ENCODE measurements at places on chromosomes 5 and 9. TPM values are rescaled to one million over a fixed set of nuclear protein-coding genes. Genes with fewer than 3 reads are reported as not detected.

DNA sequence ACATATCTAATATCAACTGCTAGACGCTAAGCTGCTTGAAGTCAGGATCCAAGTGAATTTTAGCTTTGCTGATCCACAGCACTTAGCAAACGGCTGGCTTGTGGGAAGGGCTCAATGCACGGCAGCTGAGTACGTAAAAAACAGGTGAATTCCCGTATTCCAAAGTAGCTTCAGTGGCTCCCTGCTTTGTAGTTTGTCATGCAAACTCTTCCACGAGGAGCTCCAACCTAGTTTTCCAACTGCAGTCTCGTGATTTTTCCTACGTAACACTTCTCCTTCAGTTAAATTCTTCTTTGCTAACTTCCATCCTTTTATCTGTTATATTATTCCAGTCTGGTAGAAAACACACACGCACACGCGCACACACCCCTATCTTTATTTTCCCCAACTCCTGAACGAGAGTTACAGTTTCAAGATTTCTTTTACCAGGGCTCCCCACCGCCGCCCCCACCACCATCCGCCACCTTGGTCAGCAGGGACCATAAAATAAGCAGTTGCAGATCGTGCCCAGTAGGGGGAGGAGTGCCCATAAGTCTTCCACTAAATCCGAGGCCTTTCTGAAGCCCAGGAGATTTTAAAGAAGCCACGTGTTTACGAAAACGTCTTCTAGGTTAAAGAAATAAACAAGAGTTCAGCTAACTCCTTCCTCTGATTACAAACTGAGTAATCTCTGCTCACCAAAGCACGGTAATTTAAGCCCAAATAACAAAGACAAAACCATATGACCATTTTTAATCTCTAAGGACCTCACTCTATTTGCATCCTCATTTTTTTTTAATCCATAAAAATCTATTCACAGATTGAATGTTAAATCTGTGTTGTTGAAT is 34.8 kb upstream of the TRIO start:
- DNase-seq = peak; percentile 65
- H3K27me3 ChIP-seq = no peaks in the 10 kb centered on the region
- no peaks in the 10 kb centered on the region for H3K4me1 ChIP-seq
- no peak overlapping the region for H3K27ac ChIP-seq

- no peak overlapping the region for H3K4me3 ChIP-seq
- H3K36me3 ChIP-seq = no peaks in the 10 kb centered on the region
- no peaks in the 10 kb centered on the region for H3K27me3 ChIP-seq
- no peak for DNase-seq
- H3K4me1 ChIP-seq = peaks cover 14% of the 10 kb centered on the region
- no peak overlapping the region for H3K27ac ChIP-seq
These were observed 16.2 kb downstream of the ARL15 start for GRCh38 chr5:54294097-54294667.

The TAF11L10 gene
- not detected for total RNA-seq

GRCh38 chr9:127926906-127927200 is 3.7 kb downstream of the PIP5KL1 start:
- peaks cover 17% of the 10 kb centered on the region for H3K4me1 ChIP-seq
- no peak for DNase-seq
- H3K36me3 ChIP-seq = no peaks in the 10 kb centered on the region

DNA sequence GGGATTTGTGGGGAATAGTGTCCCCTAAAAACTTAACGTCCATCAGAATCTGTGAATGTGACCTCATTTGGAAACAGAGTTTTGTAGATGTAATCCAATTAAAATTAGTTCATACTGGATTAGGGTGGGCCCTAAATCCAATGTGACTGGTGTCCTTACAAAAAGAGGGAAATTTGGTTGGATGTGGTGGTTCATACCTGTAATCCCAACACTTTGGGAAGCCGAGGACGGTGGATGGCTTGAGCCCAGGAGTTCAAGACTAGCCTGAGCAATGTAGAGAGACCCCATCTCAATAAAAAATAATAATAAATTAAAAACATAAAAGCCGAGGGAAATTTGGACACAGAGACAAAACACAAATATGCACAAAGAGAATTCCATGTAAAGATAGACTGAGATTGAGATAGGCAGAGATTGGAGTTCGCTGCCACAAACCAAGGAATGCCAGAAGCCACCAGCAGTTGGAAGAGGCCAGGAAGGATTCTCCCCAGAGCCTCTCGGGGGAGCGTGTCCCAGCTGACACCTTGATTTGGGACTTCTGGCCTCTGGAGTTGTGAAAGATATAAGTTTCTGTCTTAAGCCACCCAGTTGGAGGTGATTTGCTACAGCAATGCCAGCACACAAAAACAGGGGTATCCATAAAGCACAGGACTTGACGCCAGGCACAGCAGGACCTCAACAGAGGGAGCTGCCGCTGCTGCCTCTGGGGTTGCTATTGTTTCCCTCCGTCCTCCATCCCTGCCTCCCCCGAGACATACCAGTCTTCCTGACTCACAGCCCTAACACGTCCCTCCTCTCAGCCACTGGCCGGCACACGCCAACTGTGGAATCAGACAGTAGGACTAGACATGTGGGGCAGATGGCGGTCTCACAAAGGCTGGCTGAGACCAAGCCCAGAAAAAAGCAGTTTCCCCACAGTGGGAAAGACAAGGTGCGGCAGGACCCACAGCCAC is 73.8 kb upstream of the IL17B start:
- H3K27me3 ChIP-seq = no peaks in the 10 kb centered on the region
- DNase-seq = no peak
- no peaks in the 10 kb centered on the region for H3K4me1 ChIP-seq
- H3K36me3 ChIP-seq = no peaks in the 10 kb centered on the region

GRCh38 chr9:130693101-130693425 is 517 bp upstream of the EXOSC2 start:
- H3K4me1 ChIP-seq = peaks cover 5% of the 10 kb centered on the region
- H3K27me3 ChIP-seq = no peaks in the 10 kb centered on the region
- no peak for DNase-seq
- H3K27ac ChIP-seq = no peak overlapping the region
- H3K36me3 ChIP-seq = peaks cover 13% of the 10 kb centered on the region

- no peak overlapping the region for H3K4me3 ChIP-seq
- H3K27me3 ChIP-seq = no peaks in the 10 kb centered on the region
- peaks cover 2% of the 10 kb centered on the region for H3K4me1 ChIP-seq
- H3K36me3 ChIP-seq = no peaks in the 10 kb centered on the region
- H3K27ac ChIP-seq = no peak overlapping the region
- no peak for DNase-seq
These were observed 371.2 kb downstream of the NFIB start for GRCh38 chr9:13942695-13943094.

The CWC27 gene
- total RNA-seq = 43.4 TPM

GRCh38 chr9:119218293-119218692 is 150.9 kb downstream of the BRINP1 start:
- peaks cover 3% of the 10 kb centered on the region for H3K4me1 ChIP-seq
- H3K27ac ChIP-seq = no peak overlapping the region

The QRFP gene
- not detected for total RNA-seq

The PTTG1 gene
- total RNA-seq = 229 TPM

GRCh38 chr5:168883281-168883741 is 304.1 kb upstream of the PANK3 start:
- peaks cover 5% of the 10 kb centered on the region for H3K4me1 ChIP-seq
- H3K27ac ChIP-seq = no peak overlapping the region
- H3K27me3 ChIP-seq = no peaks in the 10 kb centered on the region
- no peaks in the 10 kb centered on the region for H3K36me3 ChIP-seq
- DNase-seq = no peak

DNA sequence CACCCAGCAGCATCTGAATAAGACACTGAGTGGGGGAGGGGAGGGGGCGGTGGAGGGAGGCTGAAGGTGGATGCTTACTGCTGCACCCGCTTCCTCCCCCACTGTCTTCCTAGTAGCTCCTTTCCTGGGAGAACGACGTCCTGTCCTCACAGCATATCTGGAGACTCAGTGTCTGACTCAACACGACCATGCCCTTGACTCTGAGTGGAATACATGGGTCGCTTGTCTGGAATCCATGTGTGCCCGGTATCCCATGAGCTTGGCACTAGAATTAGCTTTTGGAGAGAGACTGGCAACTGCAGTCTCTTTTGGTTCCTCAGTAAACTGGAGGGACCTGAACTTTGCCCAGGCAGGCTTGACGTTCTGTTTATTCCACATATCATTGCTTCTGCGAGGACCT is 125.4 kb upstream of the FAM120A start:
- H3K4me1 ChIP-seq = no peaks in the 10 kb centered on the region
- H3K27ac ChIP-seq = no peak overlapping the region
- DNase-seq = no peak
- H3K27me3 ChIP-seq = no peaks in the 10 kb centered on the region

DNA sequence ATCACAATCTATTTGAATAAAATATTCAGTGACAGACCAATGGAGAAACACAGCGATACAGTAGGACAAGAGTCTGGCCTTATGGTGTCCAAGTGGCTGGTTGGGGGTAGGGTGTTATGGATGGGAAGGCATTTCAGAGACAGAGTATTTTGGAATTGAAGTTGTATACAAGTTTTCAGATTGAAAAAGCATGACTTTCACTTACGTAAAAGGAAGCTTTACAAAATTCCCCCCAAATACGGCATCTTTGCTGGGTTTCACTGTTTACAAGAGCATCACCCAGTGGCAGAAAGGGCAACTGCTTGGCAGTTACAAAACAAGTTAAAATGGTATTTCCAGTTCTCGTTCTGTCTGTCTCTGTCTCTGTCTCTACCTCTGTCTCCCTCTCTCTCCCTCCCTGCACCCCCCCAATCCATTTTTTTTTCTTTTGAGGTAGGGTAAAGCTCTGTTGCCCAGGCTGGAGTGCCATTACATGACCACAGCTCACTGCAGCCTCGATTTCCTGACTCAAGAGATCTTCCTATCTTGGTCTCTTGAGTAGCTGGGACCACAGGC is 86.2 kb downstream of the PTPN3 start:
- H3K36me3 ChIP-seq = no peaks in the 10 kb centered on the region
- H3K4me3 ChIP-seq = no peak overlapping the region
- peaks cover 13% of the 10 kb centered on the region for H3K4me1 ChIP-seq
- H3K27me3 ChIP-seq = no peaks in the 10 kb centered on the region
- no peak for DNase-seq

The SLC26A2 gene
- total RNA-seq = 11.4 TPM

DNA sequence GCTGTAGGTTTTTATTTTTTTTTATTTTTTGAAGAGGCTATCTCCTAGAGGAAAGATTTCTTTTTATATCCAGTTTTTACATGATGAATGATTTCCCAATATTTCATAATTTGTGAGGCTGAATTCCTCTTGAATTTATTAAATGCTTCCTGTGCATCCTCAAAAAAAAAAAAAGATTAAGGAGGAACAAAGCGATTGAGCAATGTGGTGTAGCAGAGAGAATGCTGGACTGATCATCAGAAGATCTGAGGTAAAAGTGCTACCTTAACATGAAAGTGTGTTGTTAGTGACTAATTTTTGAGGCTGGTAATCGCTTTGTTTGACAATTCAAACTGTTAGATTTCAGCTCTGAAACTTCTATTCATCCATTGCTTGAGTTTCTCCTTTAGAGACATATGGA is 125.1 kb downstream of the ESM1 start:
- H3K4me1 ChIP-seq = no peaks in the 10 kb centered on the region
- DNase-seq = no peak
- no peaks in the 10 kb centered on the region for H3K27me3 ChIP-seq
- no peak overlapping the region for H3K27ac ChIP-seq
- no peaks in the 10 kb centered on the region for H3K36me3 ChIP-seq

The PCA3 gene
- not detected for total RNA-seq

DNA sequence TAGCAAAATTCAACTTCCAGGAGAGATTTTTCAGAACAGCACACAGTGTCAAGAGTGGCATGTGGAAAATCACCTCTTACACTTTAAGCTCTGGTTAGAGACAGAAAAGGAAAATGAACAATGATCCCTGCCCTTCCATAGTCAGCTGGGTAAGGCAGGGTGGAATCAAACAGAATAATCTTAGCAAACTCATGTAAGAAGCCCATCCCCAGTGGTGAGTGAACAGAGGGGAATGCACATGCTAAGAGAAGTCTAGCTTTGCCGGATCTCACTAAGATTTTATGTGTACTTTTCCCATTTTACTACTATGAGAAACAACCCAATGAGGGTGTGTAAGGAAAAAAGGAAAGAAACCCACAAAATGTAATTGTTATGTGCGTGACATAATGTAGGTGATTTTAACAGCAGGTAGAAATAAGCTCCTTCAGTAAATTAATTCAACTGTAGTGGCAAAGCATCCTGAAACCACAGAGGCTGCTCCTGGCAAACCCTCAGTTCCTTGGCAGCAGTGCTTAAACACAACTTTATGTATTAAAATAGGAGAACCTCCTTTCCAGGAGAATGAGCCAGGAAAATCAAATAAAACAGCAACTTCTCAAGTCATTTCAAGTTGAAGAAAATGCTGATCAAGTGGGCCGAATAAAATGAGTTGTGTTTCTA is 366.0 kb upstream of the TRPC7 start:
- H3K36me3 ChIP-seq = no peaks in the 10 kb centered on the region
- no peaks in the 10 kb centered on the region for H3K27me3 ChIP-seq
- H3K27ac ChIP-seq = no peak overlapping the region
- no peak overlapping the region for H3K4me3 ChIP-seq
- no peak for DNase-seq

DNA sequence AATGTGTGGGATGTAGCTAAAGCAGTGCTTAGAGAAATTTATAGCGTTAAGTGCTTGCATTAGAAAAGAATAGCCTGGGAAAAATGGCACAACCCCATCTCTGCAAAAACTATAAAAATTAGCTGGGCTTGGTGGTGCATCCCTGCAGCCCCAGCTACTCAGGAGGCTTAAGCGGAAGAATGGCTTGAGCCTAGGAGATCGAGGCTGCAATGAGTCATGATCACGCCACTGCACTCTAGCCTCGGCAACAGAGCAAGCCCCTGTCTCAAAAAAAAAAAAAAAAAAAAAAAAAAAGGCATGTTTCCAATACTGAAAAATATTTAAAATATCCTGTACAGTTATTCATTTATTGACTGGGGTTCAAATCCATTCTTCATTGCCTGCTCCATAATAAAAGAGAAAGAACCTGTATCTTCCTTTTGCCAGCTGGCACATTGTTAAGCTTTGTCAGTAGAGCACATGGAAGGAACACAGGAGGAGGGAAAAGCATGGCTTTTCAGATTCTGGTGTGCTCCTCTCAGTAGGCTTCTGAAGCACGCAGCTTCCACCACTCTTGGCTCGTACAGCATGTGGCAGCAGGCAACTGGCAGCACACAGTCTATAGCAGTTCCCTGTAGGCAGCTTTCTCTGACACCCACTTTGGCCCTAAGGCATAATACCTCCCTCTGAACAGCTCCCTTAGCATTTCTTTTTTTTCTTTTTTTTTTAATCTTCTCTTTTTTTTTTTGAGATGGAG is 73.5 kb downstream of the TRIM36 start:
- peaks cover 5% of the 10 kb centered on the region for H3K4me1 ChIP-seq
- H3K4me3 ChIP-seq = no peak overlapping the region
- no peaks in the 10 kb centered on the region for H3K36me3 ChIP-seq
- no peak for DNase-seq
- no peak overlapping the region for H3K27ac ChIP-seq
- no peaks in the 10 kb centered on the region for H3K27me3 ChIP-seq

DNA sequence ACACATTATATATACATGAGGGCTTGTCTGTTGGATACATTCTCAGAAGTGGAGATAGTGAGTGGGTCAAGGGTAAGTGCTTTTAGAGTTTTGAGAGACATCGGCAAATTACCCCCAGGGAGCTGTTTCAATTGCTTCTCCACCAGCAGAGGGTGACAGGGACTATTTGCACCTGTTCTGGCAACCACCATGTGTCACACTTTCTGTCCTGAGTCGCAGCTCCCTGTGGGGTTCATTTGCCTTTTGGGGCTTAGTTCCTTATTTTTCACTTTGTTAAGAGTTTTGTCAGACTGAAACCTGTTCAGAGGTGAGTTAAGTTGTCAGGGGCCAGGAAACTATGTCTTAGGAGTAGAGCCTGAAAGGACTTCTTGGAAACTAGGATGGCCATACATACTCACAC is 20.1 kb upstream of the SLC36A1 start:
- no peak overlapping the region for H3K4me3 ChIP-seq
- no peak for DNase-seq
- no peaks in the 10 kb centered on the region for H3K27me3 ChIP-seq

The LPCAT1 gene
- total RNA-seq = 260 TPM
